ENCODE measurements at places on chromosomes 2 and 18.

DNA sequence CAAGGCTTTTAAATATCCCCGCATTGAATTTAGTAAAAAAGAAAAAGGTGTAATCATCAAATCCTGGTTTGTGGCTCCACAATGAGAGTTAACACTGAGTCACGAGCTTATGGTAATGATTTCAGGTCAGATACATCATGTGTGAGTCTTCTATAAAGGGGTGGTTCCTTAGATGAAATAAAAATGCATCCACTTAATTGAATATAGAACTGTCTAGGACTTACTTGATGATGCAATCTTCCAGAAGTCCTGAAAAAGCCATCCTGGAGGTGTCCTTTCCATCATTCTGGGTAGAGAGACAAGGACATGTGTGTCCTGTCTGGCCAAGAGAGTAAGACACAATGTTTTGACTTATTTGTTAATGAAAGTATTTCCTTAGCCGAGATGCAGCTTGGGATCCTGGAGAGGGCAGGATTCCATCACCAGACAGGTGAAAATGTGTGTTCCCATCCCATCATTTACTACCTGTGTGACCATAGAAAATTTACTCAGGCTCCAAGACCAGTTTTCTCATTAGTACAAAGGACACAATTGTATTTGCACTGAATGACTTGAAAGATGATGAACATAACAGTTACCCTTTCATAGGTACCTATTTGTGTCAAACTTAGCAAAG, 1539.8 kb upstream of the PIK3C3 start:
- no peak for DNase-seq

DNA sequence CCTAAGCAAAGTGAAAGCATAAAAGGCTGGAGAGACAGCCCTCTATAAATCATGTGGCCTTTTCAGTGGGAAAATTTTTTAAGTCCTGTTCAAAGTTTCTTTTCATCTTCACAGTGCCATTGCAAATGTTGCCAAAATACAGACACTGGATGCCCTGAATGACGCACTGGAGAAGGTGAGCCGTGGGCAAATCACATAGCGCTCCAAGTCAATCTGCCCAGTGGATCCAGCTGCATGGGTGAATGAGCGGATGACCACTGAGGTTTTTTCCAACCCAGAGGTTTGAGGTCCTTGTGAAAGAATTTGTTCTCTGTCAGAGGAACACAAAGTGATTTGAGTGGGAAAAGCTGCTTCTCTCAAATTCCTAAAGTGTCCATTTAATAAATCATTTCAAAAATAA, 11.8 kb downstream of the DAPL1 start:
- DNase-seq = no peak

DNA sequence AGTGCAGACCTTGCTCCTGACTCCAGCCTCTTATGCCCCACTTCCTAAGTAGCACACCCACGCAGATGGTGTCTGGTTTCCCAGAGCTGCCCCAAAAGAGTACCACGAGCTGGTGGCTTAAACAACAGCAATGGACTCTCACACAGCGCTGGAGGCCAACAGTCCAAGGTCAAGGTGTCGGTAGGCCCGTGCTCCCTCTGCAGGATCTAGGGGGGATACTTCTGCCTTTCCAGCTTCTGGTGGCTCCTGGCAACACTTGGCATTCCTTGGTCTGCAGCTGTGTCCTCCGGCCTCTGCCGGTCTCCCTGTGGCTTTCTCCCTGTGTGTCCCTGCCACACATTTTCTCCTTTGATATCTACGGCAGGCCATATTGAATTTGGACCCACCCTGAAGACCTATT, 99.0 kb downstream of the TSHZ1 start:
- DNase-seq = no peak

- DNase-seq = no peak
These were observed 357.6 kb downstream of the MTX2 start for GRCh38 chr2:176626796-176627195.

- DNase-seq = no peak
These were observed 94.8 kb upstream of the CYP1B1 start for GRCh38 chr2:38170733-38171132.

DNA sequence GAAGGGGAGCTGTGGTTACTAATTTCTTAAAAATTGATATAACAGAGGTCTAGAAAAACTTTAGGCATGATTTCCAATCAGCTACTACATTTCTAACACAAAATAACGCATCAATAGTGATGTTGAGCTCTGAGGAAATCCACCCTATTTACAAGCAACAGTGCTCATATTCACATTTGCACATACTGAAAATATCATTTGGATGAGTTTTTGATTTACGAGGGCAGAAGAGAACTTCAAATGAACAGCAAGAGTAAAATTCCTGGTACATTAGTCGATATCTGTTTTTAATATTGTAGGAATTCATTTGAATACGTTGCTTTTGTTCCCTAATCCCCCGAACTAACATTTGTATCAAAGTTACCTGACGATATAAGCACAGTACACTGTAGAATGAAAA, 761.0 kb upstream of the POU3F3 start:
- DNase-seq = no peak

DNA sequence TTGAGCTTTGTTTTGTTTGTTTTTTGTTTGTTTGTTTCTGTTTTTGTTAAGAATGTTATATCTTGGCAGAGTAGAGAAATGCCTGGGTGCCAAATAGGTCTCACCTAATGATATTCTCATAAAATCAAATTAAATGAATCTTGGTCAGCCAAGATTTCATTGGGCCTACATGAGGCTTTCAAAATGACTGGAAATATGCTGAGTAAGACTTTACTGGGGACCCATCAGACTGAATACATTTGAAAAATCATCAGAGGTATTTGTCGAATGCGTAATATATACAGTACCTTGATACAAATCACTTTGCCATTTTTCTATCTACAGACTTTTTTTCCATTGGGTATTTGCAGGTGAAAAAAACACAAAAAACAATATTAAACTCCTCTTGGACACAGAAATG, 480.8 kb downstream of the CDH2 start:
- no peak for DNase-seq

DNA sequence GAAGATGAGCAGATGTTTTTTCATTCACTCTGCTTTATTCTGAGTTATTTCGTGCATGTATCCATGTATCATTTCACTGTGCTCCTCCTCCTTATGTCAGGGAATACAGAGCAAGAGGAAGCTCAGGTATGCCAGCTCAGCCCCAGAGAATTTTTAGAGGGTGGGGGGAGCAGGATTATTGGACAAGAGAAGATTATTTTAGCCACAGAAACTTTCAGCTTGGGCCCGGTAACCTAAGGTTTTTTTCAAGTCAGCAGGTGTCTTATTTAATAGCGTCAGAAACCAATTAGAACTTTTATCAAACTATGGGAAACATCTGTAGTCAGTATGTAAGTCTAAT, 232.9 kb upstream of the SIX3 start:
- DNase-seq = no peak

All from fibroblast of gingiva (primary cell).